ENCODE measurements at places on chromosomes 7 and 10.

GRCh38 chr10:116182426-116182825, 90.6 kb downstream of the GFRA1 start:
- DNase-seq: no peak

- DNase-seq: peak; percentile 63
These were observed 880 bp upstream of the ELN start for GRCh38 chr7:74026903-74027682.

- no peak for DNase-seq
These were observed 172.9 kb upstream of the SEMA3E start for GRCh38 chr7:83821866-83822265.

DNA sequence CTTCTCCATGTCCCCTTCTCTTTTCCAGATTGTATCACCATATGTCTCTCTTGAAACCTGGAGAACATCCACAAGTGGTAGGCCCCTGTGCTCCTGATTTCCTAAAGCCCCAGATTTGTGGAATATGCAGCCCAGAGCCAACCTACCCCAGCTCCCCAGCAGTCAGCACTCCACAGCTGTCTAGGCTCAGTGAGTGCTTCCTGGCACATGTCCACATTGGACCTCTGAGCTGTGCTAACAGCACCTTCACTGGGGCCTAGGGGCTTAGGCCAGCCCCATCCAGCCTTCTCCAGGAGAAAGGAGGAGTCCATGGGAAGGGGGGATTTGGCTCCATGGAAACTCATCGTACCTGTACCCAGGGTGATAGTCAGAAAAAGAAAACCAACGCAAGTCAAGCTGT, 192.7 kb downstream of the FGFR2 start:
- DNase-seq: no peak

- no peak for DNase-seq
These were observed 69.8 kb downstream of the ADD3 start for GRCh38 chr10:110077436-110078130.

DNA sequence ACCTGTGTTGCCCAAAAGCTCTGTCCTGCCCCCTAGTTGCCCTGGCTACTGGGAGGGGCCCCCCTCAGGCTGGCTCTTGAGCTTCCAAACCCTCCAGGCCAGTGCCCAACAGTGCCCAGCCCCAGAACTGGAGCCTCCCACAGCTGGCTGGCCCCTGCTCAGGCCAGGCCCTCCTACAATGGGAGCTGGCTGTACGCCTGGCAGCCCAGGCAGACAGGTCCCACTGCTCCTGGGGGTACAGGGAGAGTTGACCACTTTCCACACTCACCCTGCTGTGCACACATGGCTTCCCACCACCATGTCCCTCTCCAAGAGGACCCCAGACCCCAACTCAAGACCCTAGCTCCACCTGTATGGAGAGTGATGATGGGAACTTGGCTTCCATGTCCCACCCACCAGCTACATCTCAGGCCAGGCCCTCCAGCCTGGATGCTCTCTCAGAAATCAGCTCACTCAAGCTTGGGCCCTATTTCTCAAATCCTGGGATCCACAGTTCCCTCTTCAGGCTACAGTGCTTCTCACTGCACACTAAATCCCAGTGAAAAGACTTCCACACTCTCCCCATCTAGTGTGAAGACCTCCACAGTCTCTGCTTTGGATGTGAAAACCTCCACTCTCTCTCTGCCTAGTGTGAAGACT, 92.6 kb downstream of the OAT start:
- no peak for DNase-seq

- peak; percentile 24 for DNase-seq
These were observed 439 bp downstream of the RBP4 start for GRCh38 chr10:93600446-93601145.

DNA sequence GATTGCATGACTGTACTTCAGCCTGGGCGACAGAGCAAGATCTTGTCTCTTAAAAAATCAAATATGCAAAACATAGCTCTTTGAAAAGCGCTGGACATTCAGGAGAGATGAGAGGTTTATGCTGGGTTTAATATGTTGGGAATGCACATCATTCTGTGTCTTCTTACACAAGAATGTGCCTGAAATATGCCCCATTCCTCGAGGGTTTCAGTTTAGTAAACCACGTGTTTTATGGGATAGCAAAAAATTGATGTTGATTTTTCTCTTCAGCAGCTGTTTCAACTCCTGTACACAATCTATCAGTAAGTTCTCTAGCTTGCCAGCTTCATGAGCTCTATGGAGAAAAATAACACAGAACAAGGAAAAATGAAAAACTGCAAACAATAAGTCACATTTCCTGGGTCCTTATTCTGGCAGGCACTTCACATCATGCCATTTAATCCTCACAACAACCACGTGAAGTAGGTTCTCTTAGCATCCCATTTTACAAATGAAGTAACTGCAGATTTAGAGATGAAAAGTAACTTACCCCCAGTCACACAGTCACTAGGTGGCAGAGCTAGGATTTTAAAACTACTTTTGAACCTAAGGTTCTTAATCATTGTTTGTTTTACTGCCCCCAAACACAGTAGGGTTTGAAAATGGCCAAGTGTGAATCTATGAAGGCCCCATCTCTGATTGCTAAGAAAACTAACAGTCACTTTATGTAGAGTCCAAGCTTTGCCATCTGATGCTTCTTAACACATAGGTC, 423.6 kb downstream of the PHTF2 start:
- no peak for DNase-seq

Data from right kidney (tissue), 9 donors.